Caudate nucleus (tissue), 63 donors: ENCODE measurements at places on chromosomes 6 and 20.

GRCh38 chr6:56374841-56375369, 127.5 kb upstream of the COL21A1 start:
- DNase-seq, result no peak

DNA sequence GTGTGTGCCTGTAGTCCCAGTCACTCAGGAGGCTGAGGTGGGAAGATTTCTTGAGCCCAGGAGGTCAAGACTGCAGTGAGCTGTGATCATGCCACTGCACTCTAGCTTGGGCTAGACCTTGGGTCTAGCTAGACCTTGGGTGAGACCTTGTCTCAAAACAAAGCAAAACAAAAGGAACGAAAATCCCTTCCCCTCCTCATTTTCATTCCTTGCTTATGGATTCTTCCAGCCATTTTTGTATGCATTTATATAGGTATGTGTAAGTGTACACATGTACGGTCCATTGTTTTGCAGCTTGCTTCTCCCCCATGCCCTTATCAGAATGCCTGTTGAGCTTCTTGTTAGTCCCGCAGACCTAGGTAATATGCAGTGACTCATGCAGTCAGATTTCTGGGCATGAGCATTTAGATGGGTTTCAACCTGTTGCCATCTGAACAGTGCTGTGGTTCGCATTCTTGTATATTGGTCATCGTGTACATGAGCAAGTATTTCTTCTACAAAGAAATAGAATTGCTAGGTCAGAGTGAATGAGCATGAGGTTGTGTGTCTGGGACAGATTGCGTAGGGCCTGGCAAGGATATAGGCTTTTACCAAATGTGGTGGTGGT, 73.2 kb downstream of the ATRN start:
- DNase-seq, result no peak

DNA sequence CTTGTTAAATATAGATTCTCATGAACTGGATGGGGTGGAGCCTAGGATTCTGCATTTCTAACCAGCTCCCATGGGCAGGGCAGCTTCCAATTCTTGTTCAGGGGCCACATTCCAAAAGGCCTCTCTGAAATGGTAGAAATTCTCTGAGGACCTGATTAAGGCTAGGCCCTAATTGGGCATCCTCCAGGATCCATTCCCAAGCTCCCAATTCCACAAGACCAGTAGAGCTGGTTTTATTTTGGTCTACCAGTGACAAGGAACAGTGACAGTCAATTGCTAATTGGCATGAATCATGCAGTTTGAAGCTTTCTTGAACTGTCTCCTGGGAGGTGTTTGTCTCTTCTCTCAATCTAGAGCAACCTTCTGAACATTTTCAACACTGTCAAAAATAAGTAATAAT, 3.0 kb downstream of the THBD start:
- DNase-seq, result no peak

- no peak for DNase-seq
Observed at GRCh38 chr6:118881440-118882313, 12.3 kb upstream of the ASF1A start.

DNA sequence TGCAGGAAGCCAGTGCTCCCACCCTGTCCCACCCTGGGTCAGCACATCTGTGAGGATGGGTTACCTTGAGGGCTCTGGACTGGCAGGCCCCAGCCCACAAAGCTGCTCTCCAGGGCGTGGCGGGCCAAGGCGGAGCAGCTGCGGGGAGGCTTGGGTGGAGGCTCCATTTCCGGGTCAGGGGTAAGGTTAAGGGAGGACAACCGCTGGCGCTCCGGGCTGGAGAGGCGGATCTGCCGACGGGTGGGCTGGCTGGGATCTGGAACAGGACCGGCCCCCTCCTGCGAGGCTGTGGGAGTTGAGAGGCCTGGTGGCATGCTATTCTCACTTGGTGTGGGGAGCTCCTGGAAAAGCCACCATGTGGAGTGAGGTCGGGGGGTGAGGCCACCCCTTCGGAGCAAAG, 5.5 kb downstream of the SMPD2 start:
- no peak for DNase-seq

DNA sequence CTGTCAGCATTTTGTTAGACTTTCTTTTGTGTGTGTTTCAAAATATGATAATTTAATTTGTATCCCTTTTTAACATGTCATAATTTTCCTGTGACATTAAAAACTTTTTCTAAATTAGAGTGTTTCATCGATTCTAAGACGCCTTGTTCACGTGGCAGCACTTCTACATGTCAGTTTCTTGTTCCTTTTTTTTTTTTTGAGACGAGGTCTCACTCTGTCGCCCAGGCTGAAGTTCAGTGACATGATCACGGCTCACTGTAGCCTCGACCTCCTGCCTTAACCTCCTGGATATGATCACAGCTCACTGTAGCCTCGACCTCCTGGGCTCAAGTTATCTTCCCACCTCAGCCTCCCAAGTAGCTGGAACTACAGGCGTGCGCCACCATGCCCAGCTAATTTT, 27.6 kb upstream of the ADRM1 start:
- no peak for DNase-seq

DNA sequence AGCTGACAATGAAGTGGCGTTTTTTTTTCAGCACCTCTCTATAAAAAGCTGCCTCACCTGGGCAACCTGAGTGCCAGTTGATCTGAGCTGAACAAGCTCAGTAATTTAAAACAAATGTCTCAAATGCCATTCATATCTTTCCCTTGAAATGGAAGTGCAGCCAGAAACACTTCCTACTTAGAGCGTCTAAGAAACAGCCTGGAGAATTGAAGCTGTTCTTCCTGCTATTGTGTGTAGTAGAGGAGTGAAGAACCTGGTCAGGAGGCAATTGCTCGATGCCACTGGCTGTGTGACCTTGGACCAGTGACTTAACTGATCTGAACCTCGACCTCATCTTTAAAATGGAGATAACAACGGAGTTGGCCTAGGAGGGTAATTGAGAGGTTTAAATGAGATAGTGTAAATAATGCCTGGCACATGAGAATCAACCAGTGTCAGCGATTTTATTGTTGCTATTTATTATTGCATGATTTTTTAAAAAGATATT, 95.4 kb upstream of the FOXQ1 start:
- DNase-seq, result no peak

- no peak for DNase-seq
Observed at GRCh38 chr6:9121549-9121948, 686.2 kb upstream of the SLC35B3 start.

DNA sequence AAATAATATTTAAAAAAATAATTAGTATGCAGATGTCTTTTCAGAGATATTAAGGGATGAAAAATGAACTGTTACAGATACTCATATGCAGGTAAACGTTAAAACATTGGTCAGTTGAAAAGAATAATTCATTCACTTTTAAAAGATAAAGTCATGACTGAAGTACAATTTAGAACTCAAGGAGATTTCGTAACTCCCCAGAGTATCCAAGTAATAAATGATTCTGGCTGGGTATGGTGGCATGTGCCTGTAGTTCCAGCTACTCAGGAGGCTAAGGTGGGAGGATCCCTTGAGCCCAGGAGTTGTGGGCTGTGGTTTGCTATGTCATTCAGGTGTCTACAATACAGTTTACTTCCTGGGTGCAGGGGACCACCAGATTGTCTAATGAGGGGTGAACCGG, 122.3 kb upstream of the TMEM181 start:
- no peak for DNase-seq

GRCh38 chr20:9919271-9920014, 80.6 kb upstream of the PAK5 start:
- no peak for DNase-seq

DNA sequence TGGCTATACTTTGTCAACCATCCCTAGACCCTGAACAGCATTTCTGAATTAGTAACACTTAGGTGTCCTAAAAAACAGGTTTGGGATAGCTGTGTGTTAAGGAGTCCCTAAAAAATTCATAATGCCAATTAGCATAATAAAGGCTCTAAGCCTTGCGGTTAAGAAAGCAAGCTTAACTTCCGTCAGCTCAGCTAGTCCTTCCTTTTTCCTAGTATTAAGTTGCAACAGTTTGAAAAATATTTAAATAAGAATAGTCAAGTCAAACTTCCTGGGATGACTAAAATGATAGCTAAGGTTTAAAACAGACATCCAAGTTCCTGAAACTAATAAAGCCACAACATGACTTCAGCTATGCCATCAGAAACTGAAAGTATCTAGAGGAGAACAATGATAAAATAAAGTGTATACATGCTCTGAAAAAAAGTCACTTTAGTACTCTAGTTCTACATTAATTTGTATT, 3.5 kb downstream of the AKIRIN2 start:
- no peak for DNase-seq

DNA sequence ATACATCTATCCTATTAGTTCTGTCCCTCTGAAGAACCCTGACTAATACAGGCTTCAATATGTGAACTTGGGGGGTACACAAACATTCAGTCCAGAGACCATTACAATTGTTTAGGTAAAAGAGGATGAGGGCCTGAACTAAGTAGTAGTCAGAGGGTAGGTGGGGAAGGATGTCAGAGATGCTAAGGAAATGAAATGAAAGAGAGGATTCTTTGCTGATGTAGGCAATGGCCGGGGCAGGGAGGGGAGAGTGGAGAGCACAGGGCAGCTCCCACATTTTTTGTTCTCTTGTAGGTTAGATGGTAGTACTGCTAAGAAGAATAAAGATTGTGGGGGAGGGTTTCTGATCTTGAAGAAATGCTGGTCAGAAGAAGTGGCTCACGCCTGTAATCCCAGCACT, 60.8 kb downstream of the SOX4 start:
- DNase-seq, result no peak

GRCh38 chr6:132190815-132191175, 210.5 kb downstream of the MOXD1 start:
- no peak for DNase-seq

GRCh38 chr6:167846997-167847606, 20.4 kb downstream of the AFDN start:
- DNase-seq, result no peak

- no peak for DNase-seq
Observed at GRCh38 chr6:166408936-166409755, 26.4 kb upstream of the MPC1 start.

DNA sequence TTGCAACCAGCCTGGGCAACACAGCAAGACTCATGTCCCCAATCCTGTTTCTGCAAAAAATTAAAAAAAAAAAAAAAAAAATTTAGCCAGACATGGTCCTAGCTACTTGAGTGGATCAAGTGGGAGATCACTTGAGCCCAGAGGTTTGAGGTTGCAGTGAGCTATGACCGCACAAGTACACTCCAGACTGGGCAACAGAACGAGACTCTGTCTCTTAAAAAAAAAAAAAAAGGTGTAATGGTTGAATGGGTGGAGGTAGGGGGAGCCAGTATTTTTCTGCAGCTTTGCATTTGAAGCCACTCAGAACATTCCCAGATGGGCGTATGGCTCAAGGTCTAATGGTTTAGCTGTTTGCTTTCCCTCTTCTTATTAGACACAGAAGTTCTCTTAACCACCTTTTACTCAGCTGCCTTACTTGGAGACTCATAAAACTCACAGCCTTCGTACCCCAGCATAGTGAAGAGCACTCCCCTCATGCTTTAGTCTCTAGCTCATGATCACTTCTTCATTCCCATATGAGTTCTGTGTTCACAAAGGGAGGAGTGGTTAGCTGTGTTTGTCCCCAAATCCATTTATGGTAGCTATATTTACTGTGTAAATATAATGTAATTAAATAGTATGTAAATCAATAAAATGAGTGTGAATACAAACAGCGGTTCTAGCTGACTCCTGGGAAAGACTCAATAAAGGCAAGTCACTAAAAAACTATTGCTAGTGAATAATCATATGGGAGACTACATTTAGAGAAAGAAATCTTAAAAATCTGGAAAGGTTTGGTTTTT, 9.0 kb downstream of the FKBP1A start:
- DNase-seq, result no peak

GRCh38 chr20:19978511-19979210, 38.5 kb upstream of the NAA20 start:
- no peak for DNase-seq

DNA sequence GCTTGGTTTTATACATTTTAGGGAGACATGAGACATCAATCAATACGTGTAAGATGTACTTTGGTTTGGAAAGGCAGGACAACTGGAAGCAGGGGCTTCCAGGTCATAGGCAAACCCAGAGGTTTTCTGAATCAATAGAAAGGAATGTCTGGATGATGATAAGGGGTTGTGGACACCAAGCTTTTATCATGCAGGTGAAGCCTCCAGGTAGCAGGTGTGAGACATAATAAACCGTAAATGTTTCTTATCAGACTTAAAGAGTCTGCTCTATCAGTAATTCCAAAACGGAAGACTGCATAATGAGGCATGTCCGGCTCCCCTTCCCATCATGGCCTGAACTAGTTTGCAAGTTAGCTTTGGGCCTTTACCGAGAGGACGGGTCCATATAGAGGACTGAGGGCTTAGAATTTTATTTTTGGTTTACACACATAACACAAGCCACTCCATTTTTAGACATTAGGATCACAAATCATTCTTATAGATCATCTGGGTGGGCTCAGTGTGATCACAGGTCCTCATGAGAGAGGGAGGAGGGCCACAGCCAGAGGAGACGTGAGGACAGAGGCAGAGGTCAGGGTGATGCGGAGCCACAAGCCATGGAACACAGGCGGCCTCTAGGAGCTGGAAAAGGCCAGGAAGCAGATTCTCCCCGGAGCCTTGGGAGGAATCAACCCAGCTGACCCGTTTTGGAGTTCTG, 10.7 kb upstream of the SERPINB9 start:
- DNase-seq, result no peak

DNA sequence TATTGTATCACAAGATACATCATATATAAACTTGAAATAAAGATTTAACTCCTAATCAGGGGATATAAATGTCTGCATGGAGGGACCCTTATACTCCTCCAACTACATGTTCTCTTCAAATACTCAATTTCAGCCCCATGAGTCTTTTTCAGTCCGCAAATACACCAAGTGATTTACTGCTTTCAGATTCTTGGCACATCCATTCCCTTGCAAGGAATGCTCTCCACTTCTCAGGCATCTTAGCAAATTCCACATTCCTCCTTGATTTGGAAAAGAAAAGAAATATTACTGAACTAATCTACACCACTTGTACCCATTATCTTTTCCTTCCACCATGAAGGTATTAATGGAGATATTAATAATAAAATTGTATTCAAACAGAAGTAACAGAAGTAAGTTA, 999.4 kb upstream of the GJE1 start:
- no peak for DNase-seq

DNA sequence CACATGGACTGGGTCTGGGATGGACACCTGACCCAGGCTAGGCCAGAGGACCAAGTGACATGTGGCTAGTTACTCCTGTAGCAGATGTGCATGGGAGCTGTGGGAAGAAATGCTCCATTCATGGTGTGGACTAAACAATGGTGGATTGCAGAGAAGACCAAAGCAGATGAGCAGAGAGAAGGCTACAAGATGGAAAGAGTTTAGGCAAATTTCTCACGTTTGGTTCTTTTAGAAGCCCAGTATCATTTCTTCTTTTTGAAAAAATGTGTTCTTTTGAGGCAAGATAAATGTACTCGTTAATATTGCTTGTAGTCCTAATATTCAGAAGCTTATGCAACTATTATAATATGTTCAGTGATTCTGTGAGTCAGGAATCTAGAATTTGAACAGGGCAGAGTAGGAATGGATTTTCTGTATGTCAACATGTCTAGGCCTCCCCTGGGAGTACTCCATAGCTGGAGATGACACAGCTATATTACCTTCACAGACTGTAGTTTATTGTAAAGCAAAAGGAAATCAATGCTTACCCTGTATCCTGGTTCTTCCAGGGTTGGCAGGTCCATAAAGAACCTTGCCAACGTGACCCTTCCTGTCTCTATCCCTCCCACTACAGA, 2.3 kb upstream of the BTN2A1 start:
- DNase-seq, result no peak
